ENCODE measurements at places on chromosomes 16 and 17.
A peak's percentile ranks its signal among the peaks of the same experiment; 100 is the strongest.

GRCh38 chr16:2194166-2194834 is 2.1 kb downstream of the CASKIN1 start:
- no peak for DNase-seq

- DNase-seq: no peak
These were observed 6.2 kb downstream of the KATNB1 start for GRCh38 chr16:57741660-57742191.

DNA sequence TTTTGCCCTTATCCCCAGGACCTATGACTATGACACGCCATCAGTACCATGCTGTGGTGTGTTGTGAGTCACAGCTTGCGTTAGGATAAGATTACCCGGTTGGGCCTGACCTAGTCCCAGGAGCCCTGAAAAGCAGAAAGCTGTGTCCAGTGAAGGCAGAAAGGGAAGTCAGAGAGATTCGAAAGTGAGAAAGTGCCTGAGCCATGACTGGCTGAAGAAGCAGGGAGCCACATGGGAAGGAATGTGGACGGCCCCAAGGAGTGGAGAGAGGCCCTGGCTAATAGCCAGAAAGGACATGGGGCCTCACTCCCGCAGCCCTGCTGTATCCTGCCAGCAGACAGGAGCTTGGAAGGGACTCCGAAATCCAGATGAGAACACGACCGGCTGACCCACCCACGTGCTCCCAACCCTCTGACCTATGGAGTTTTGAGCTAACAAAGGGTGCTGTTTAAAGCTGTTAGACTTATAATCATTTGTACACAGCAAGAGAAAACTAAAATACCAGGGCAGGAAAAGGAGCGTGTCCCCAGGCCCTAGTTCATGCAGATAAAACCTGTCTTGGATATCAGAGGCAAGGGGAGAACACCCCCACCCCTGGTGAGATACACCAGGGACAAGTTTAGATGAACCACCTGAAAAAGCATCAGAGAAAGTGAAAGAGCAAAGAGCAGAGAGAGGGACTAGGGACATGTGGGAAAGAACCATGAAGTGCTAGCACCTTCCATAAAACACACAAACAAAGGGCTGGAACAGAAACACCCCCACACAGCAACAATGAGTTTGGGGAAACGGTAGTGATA is 115.3 kb downstream of the SLC39A11 start:
- DNase-seq: peak; percentile 93

- DNase-seq: no peak
These were observed 37.7 kb downstream of the DNAH2 start for GRCh38 chr17:7755095-7755890.

- no peak for DNase-seq
These were observed 370.1 kb upstream of the ZFHX3 start for GRCh38 chr16:73418051-73418450.

DNA sequence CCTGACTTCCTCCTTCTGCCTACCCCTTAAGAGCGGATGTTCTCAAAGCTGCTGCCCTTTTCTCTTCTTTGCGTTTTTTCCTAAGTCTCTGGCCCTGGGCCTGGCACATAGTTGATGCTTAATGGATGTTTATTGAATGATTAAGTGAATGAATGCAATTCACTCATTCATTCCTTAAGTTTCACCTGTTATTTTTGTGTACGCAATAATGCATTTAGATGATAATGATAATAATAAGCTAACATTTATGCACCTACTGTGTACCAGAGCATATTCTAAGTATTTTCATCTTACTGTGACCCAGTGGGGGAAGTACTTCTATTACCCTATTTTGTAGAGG is 4.4 kb downstream of the CCL5 start:
- no peak for DNase-seq

- no peak for DNase-seq
These were observed 56.1 kb downstream of the IGF2BP1 start for GRCh38 chr17:49053171-49053829.

DNA sequence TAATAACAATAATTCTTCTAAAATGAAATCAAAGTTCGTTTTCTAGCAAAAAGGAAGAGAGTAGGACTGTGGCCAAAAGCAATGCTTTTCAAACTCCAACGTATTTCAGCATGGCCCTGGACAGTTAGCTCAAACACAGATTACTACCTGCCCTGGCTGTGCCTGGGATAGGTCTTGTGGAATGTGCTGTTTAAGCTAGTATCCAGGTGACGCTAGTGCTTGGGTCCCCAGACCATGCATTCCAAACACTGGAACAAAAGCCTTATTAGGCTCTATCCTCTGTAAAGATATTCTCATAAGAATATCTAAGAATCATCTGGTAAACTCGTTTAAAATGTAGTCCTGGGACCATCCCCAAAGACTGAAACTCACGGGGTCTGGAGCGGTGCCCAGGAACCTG is 52.6 kb upstream of the MEAK7 start:
- DNase-seq: no peak

GRCh38 chr16:1874854-1875253 is 2.9 kb upstream of the MEIOB start:
- no peak for DNase-seq

DNA sequence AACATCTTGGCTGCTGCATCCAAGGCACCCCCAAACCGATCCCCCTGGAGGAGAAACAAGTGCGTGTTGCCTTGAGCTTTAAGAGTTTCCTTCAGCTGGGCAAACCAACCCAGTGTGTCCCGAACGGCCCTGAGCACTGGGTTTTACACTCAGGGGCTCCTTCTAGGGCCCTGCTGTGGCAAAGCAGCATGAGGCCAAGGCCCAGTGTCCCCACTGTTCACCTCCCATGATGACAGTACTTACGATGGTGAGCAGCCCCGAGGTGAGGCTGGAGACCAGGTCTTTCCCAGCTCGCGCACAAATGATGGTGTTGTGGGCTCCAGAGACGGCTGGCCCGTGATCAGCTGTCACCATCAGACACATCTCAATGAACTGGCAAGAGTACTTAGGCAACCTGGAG is 6.6 kb upstream of the KLHL11 start:
- DNase-seq: no peak

DNA sequence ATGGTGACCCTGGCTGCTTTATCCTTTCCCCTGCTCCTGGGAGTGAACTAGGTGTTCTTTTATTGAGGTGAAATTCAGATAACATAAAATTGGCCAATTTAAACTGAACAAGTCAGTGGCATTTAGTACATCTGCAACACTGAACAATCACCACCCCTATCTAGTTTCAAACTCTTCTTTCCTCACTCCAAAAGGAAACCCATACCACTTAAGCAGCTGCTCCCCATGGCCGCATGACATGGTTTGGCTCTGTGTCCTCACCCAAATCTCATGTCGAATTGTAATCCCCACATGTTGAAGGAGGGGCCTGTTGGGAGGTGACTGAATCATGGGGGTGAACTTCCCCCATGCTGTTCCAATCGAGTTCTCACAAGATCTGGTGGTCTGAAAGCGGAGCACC is 154.1 kb downstream of the STX8 start:
- no peak for DNase-seq

GRCh38 chr17:27975146-27976011 is 67.1 kb upstream of the NLK start:
- no peak for DNase-seq

- no peak for DNase-seq
These were observed 1.9 kb downstream of the ADAM11 start for GRCh38 chr17:44760474-44761308.

DNA sequence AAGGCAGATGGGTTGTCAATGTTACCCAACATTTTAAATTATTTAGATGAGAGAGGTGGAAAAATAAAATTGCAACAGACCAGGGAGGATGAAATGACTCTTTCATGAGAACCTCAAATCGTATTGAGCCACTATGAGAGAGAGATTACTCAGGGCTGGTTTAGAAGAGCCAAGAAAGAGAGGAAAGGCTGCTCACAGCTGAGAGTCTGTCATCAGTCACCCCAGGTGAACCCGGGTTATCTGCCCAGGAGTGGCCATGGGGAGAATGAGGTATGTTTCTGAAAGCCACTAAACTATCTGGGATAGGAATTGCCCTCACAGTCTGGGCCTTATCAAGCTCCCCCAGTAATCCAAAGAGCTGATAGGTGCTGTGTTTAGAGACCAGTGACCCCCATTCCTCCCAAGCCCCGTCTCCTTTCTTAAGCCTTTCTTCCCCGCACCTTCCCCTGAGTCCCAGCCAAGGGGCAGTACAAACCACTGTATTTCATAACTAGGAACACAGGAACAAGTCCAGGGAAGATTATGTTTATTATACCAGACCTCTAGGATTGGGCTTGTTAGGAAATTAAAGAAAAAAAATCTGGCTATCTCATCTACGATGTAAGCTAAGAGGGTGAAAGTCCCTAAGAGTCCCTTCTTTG is 158.9 kb upstream of the NOL11 start:
- no peak for DNase-seq
